ACHN (cell line): ENCODE measurements at places on chromosomes 2 and 18.

DNA sequence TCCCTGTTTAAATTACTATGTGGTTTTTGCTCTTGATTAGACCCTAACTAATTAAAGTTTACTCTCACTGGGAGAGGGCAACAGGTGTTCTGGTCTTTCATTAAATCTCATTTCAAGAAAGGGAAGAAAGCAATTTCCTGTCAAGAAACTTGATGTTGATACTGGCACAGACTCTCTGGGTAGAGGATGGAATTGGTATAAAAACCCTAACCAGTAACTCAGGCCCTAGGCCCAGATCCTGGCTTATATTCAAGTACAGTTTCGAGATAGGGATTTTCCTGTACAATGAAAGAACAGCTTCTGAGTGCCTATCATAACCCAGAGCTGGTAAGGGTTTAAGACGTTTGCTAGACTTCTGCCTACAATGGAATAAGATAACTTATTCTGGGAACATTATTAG lies 61.6 kb upstream of the ACYP2 start:
- DNase-seq, result no peak

DNA sequence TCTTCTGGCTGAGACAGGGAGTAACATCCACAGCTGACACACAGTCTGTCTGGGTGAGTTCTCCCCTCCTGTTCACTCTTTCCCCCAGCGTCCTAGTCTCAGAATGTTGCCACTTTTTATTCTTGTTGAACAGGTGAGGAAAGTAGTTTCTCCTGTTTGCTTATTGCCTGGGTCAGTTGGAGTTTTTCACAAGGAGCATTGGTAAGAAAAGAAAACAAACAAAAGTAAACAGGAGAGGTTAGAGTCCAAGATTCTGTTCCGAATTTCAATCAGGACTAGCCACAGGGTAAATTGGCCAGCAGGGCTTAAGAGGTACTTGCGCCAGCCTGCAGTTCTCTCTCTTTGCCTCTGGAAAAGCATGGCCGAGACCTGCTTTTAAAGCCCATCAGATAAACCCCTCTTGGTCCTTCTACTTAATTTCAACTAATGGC lies 255.0 kb upstream of the EPAS1 start:
- DNase-seq, result no peak

- no peak for DNase-seq
Observed at GRCh38 chr2:219302412-219302968, 6.7 kb downstream of the PTPRN start.

DNA sequence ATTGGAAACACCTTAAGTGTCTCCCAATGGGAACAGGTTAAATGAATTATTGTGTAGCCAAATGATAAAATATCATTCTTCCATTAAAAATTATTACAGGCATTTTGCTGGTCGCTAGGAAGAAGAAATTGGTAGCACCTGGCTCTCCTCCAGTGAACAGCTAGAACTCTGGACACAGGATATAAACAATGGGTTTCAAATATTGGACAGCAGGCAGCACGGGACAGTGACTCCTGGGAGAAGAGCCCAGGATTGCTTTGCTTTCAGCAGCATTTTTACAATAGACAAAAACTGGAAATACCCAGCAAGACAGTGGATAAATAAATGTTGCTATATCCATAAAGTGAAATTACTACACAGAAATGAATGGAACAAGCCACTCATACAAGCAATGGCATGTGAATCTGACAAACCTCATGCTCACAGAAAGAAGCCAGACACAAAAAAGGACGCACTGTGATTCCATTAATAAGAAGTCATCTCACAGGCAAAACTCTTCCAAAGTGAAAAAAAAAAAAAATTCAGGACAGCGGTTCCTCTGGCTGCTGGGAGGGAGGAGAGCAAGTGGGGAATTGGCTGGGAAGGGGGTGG lies 50.5 kb downstream of the LAMA1 start:
- no peak for DNase-seq

GRCh38 chr2:176653479-176654443 lies 384.5 kb downstream of the MTX2 start:
- peak; percentile 91 for DNase-seq

DNA sequence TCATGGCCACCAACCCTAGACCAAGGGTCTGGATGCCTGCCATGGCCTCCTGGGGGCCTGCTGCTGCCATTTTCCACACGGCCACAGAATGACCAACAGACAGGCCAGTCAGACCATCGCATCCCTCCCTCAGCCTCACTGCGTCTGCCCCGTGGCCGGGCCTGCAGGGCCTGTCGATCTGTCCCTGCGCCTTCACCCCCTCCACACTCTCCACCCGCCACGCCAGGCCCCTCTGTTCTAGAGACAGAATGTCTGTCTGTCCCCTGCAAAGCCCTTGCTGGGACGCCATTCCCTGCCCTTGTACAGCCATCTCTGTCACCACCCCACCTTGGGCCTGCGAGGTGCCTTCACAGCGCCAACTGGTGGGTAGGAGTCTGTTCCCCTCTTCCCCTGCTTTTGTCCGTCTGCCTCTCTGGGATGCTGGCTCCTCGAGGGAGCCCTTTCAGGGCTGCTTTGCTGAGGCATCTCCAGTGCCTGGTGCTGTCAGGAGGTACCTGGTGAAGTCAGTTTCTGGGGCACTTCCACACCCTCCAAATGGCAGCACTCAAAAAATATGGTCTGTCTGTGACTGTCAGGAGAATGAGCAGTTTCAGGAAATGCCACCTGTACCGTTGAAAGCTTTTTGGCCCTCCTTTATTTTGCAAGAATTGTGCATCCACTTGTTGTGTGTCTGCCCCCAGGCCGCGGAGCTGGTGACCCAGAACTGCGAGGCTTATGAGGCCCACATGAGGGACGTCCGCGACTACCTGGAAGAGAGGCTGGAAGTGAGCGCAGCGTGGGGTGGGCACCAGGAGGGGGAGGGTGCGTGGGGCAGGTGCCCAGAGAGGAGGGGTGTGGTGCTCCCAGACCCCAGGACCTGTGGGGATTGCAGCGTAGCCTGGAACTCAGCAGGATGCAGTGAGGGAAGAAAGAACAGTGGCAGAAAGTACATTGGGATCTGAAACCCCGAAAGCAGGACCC lies 6.7 kb upstream of the ESPNL start:
- DNase-seq, result no peak

GRCh38 chr2:176066645-176067588 lies 16.8 kb downstream of the EVX2 start:
- DNase-seq, result no peak

DNA sequence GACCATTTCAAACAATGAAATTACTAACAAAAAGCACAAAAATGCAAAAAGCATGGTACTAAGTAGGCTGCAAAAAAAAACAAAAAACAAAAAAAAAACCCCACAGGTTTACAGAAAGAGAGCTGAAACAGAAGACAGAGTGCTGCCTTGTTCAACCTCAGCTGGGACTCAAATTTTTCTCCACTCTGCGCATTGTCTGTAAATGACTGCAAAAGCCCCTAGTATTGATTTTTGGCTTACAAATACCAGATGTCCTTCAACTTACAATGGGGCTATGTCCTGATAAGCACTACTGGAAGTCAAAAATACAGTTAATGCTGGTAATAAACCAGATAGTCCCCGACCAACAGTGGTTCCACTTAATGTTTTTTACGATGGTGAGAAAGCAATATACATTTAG lies 42.2 kb downstream of the UBE2E3 start:
- no peak for DNase-seq
